Activated T-cell treated with anti-CD3 and anti-CD28 coated beads, Interleukin-2, amount 50 U/mL, for 48 hours (primary cell): ENCODE measurements at places on chromosomes 5 and 9.

DNA sequence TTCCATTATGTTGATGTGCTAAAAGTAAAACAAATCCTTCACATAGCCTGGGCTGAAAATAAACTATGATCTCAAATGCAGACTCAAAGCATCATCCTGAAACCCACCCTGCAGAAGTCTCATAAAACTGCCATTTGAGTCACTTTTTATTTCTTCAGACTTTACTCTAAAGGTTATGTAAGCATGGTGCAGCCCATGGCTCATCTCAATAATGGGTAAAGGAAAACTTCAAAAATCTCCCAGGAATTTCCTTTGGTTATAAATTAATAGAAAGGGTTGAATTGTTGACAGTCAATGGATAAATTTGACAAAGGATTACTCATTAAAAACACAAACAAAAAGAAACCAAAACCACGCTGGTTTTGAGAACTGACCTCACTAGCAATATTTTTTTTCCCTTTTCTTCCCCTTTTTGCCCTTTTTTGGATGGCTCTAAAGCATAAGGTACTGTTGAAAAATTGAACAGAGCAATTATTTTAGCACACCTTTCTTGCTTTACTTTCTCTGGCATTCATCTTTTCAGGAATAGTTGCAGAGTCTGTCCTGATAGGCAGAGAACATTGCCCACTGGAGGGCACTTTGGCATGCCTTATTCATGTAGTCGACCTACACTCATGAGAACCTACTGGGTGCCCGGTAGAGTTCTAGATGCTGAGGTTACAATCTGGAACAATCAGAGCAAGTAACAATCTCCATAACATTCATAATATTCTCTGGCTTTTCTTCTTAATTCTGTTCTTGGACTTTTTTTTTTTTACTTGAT is 191.4 kb downstream of the TMEM167A start:
- no peak for DNase-seq

DNA sequence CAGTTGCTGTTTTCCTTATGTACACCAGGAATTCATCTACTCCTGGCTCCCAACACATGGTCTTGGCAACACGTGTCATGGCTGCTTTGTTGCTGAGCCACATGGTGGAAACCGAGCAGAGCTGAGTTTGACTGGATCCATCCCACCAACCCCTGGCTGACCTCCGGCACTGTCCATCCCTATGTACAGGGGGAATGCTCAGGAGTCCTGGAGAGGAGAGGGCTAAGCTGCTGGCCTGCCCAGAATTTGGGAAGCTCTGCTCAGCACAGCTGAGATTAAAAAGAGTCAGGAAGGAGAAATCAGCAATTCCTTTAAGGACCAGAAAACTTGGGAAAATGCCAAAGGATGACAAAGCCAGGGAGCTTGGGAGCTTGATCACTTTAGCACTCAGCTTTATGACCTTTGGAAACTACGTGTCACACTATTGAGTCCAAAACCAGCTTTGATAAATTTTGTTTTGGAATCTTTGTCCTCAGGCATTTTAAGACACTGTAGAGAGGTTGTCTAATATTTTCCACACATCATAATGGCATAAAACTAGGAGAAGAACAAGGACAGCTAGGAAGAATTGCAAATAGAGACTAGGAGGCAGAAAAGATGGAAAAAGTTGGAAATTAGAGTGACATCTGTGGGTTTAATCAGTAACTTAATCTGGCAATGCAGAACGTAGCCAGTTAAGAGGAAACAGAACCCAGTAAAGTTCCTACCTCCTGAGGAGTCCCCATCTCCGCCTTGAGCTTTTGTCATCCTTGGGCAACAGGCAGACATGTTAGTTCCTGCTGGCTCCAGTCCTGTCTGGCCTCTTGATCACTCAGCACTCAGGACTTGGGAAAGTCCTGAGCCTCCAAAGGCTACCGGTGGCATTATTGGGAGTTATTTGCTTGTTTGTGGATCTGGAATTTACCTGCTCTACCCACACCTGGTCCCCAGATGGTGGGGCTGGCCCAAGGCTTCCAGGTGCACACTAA is 62.5 kb upstream of the PLPP1 start:
- DNase-seq, result no peak

DNA sequence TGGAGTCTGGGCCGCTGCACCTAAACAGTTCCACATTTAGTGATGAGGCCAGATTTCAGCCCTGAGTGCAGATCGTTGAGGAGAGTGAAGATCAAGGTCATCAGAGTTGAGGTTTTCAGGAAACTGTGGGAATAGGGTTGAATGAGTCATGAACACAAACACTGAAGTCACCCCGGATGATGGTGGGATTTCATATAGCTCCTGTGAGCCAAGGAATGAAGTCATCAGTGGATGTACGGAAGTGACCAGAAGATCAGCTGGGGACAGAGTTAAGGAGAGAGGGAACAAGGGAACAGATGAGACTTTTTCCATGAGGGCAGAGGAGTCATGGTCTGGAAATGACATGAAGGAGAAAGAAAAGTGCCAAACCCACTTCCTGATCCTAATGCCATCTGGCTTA is 36.5 kb downstream of the PALM2AKAP2 start:
- DNase-seq, result no peak

GRCh38 chr5:57817924-57818323 is 335.3 kb upstream of the ACTBL2 start:
- DNase-seq, result no peak
